Caco-2 (cell line): ENCODE measurements at places on chromosomes 3 and 15. TPM values are rescaled to one million over a fixed set of nuclear protein-coding genes. Genes with fewer than 3 reads are reported as not detected.

- DNase-seq, result no peak
Observed at GRCh38 chr15:78977591-78978347, 32.9 kb upstream of the CTSH start.

GRCh38 chr3:1439395-1439794, 346.6 kb downstream of the CNTN6 start:
- DNase-seq, result peak; percentile 52

- DNase-seq, result no peak
Observed at GRCh38 chr3:64541803-64542202, 146.0 kb downstream of the ADAMTS9 start.

BOC gene
- 0.35 and 0.73 TPM in 2 replicates for total RNA-seq

- no peak for DNase-seq
Observed at GRCh38 chr15:68417897-68418296, 14.1 kb downstream of the ITGA11 start.

- DNase-seq, result no peak
Observed at GRCh38 chr15:92411256-92411655, 17.6 kb downstream of the ST8SIA2 start.

DNA sequence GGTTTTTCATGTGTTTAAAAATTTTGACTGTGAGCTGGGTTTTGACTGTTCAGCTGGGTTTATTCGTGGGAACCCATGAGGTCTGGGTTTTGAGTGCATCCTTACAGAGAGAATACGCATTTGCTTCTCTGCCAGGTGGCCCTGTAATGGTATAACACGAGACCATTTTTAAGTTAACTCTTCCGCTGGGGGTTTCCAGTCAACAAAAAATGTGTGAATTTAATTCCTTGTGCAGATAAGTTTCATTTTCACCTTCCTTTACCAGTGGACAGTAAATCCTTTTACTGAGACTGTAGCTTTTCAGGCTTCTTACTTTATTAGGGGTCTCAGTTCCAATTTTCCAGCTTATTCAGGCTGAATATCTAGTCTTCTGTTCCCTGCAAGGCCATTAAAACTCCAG, 149.6 kb downstream of the OPA1 start:
- no peak for DNase-seq

- DNase-seq, result no peak
Observed at GRCh38 chr3:190424108-190424477, 25.6 kb downstream of the TMEM207 start.

- no peak for DNase-seq
Observed at GRCh38 chr15:74338676-74339075, 28.8 kb downstream of the CYP11A1 start.

IL5RA gene
- 0.09 and 0.23 TPM in 2 replicates for total RNA-seq

MLH1 gene
- total RNA-seq, result 49.6 and 51.0 TPM in 2 replicates

DNA sequence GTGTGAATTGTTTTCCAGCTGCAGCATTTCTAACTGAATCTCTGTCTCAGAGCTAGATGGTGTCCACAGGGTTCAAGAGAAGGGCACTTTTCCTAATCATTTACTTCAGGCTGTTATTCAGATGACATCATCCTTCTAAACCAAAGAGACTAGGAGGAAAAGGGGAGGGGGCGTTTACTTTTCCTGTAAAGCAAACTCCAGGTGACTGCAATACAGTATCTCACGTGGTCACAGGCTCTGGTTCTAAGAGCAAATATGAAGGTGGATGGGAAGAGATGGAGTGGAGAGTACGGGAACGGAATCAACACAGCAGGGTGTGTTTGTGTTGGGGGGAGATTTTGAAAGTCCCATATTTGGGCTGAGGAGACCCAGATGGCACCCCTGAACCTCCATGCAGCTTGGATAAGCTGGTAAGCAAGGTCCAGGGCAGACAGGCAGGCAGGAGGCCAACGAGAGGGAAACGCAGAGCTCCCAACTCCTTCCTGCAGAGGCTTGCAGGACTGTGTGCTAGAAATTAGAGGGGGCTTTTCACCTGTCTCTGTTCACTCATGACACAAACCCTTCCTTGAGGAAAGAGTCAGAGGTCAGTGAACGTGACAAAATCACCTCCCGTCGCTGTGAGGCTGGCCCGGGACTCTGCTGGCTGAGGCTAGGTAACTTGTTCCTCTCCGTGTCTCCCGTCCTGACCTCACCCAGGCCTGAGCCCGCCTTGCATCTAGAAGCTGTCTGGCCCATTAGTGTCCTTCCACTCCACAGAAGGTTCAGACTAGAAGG, 151.2 kb downstream of the OPA1 start:
- peak; percentile 85 for DNase-seq

DNA sequence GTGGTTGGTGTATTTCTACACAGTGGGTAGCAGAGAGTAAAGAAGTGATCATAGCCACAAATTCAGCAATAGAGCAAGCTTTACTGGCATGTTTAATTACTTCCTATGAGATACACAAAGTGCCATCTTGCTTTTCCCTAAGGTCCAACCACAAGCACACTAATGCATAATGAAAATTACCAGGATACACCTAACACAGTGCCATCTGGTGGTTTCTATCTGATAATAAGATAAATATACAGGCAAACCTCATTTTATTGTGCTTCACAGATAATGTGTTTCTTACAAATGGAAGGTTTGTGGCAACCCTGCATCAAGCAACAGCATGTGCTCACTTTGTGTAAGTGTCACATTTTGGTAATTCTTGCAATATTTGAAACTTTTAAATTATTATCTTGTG, 223.0 kb downstream of the NSUN3 start:
- DNase-seq, result no peak

WDR49 gene
- total RNA-seq, result 0.32 and 0.51 TPM in 2 replicates

DNA sequence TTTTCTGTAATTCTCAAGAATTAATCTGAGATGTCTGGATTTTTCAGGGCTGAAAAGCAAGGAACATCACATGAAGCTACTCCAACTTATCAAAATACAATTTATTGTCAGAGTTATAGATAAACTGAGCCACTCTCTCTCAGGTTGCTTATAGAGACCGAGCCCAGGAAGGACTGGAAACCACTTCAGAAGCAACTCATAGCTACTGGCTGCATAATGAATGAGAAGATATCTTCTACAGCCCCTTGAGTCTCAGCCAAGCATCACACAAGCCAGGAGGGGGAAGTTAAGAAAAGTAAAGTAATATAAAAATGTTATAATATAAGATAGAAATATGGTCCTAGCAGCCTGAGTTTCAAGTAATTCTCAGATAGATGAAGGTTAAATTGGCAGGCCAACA, 186.0 kb downstream of the TNIK start:
- no peak for DNase-seq

GRCh38 chr3:171566803-171567422, 106.7 kb upstream of the TNIK start:
- DNase-seq, result peak; percentile 39

DNA sequence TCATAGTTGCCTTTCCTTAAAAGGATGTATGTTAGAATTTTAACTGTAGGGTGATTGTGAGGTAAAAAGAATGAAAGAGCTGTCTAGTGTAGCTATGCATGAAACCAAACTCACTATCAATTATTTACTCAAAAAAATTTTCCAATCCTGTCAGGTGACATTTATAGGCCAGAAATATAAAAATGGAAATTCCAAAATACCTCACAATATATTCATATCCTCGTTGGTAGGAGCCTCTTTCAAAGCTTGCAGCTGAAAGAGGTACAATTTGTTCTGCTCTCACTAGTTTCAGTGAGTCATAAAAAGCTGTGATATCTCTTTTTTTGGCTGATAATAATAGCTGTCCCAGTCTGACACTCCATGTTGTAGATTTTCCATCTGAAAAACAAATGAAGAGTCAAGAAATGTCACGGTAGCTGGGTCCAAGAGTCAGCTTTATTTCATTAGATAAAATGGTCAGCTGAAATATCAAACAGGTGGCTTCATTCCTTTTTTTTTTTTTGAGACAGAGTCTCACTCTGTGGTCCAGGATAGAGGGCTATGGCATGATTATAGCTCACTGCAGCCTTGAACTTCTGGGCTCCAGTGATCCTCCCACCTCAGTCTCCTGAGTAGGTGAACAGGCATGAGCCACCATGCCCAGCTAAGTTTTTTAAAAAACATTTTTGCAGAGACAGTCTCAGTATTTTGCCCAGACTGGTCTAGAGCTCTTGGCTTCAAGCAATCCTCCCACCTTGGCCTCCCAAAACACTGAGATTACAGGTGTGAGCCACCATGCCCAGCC, 50.8 kb upstream of the XRN1 start:
- DNase-seq, result no peak

DNA sequence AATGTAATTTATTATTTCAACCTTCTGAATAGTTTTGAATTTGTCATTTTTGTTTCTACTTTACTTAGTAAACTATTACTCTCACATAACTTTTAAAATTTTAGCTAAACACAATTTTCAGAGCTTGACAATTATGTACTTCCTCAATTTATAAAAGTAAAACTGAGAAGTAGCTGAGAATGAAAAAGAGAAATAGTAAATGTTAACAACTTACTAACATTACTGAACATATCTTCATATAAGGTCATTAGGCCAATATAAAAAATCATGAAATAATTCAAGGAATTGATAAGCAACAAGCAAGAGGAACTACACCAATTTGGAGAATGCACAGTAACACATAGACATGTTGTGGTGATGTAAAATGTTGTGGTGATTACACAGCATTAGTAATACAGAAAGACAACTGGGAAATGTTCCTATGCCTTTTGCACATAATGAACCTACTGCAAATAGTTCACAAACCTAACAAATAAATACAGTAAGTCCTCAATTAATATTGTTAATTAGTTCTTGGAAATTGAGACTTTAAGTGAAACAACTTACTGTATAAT, 137.9 kb downstream of the CBLB start:
- no peak for DNase-seq

DNA sequence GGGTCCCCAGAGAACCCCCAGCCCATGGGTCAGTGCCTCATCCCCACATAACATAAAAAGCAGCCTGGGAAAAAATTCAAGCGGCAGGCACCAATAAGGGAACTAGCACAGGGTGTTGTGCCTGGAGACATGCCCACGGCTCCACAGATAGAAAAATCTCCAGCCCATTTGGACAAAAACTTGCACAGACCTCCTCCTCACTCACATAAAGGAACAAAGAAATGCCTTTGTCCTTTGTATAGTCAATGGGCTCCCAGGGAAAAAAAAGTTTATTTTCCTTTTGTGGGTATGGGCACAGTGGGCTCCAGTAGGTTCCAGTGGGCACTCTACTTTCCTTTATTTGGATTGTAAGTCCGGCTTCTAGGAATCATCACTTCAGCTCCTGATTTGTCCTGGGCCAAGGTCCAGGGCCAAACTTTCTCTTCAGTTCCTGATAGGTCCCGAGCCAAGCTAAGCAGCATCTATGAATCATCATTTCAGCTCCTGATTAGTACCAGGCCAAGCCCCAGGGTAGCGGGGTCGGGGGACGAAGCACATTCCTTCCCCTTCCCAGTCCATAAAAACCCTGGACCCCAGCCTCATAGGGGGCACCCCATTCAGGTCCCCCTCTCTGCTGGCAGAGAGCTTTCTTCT, 1.6 kb upstream of the DNAH12 start:
- DNase-seq, result no peak

DNA sequence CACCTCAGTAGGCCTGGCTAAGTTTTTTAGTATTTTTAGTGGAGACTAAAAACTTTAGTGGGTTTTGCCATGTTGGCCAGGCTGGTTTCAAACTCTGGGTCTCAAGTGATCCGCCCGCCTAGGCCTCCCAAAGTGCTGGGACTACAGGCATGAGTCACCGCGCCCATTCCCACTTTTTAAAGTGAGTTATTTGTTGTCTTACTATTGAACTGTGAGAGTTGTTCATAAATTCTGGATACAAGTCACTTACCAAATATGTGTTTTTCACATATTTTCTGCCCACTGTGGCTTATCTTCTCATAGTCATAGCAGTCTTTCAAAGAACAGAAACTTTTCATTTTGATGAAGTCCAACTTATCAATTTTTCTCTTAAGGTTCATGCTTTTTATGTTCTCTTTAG, 29.9 kb upstream of the SPSB4 start:
- DNase-seq, result no peak

AHSG gene
- total RNA-seq, result 222 and 237 TPM in 2 replicates

NOX5 gene
- 0.05 TPM in 1 of 2 replicates, not detected in the other for total RNA-seq

GRCh38 chr3:23867400-23867799, 49.4 kb downstream of the NKIRAS1 start:
- no peak for DNase-seq

DNA sequence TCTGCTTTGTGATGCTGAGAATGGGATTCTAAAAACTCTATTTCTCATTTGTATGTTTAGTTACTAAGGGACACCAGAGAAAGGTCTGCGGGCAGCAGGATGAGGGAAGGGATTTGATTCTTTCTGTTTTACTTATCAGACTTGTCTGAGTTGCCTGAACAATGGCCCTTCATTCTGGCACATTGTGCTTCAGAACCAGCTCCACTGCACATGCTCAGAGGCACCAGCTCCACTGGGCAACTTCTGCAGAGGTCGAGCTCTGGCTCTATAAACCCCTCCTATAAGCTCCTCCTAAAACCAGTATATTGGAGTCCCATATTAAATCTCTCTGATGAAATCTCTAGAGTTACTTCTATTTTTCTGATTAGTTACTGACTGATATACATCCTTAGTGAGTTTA, 453.2 kb upstream of the CDIN1 start:
- no peak for DNase-seq

C15orf62 gene
- total RNA-seq, result 0.91 and 1.3 TPM in 2 replicates

MYO5A gene
- total RNA-seq, result 8.2 and 9.9 TPM in 2 replicates

MUC4 gene
- total RNA-seq, result 0.21 and 0.36 TPM in 2 replicates

VPS8 gene
- 41.7 and 44.7 TPM in 2 replicates for total RNA-seq

DNA sequence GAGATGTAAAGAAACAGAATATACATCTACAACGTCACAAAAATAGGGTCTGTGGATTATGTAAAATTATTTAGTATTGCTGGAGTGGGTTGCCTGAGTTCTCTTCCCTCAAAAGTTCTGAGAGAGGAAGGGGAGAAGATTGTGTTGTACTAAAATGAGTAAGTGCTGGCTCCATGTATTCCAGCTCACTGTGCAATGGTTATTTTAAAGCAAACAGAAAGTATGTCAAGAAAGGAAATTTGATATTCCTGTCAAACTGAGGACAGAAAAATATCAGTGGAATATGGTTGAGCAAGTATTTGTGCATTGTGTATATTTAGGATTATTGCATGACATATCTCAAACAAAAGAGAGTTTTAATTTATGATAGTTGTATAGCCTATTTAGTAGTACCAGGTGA, 2.2 kb downstream of the TRPC1 start:
- DNase-seq, result no peak

- DNase-seq, result no peak
Observed at GRCh38 chr15:94770199-94770598, 538.8 kb downstream of the MCTP2 start.

- peak; percentile 65 for DNase-seq
Observed at GRCh38 chr3:120098710-120099109, 4.5 kb upstream of the GSK3B start.

SNX22 gene
- 0.91 and 1.2 TPM in 2 replicates for total RNA-seq

KIF15 gene
- total RNA-seq, result 22.4 and 25.3 TPM in 2 replicates

GRCh38 chr15:64740311-64741170, 34.8 kb downstream of the RBPMS2 start:
- DNase-seq, result no peak

- DNase-seq, result peak; percentile 51
Observed at GRCh38 chr15:48250640-48251076, 44.6 kb downstream of the SLC12A1 start.
